ENCODE measurements at places on chromosomes 3 and 15.
A peak's percentile ranks its signal among the peaks of the same experiment; 100 is the strongest.

DNA sequence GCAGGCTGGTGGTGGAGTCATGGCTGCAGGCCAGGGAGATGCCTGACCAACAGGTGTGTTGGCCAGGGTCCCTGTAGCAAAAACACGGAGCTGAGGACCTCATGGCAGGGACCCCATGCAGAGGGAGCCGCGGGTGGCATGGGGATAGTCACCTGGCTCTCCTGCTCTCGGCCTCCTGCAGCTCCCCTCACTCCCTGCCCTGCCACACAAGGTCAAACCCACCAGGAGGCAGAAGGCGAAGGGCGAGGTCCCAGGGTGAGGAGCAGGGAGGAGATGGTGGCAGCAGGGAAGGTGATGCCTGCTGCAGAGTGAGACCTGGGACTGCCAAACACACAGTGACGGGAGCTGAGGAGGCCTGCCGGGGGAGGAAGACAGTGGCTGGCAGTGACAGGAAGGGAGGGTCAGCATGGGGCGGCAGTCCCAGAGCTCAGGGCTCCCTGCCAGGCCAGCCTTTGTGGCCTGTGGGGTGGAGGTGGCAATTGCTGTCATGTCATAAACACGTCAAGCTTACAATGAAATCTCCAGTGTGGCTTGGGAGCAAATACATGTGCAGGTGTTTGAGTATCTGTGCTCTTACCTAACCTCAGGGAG is 144.3 kb downstream of the TJP1 start:
- DNase-seq: no peak

GRCh38 chr3:128432301-128432970 is 34.3 kb downstream of the DNAJB8 start:
- no peak for DNase-seq

DNA sequence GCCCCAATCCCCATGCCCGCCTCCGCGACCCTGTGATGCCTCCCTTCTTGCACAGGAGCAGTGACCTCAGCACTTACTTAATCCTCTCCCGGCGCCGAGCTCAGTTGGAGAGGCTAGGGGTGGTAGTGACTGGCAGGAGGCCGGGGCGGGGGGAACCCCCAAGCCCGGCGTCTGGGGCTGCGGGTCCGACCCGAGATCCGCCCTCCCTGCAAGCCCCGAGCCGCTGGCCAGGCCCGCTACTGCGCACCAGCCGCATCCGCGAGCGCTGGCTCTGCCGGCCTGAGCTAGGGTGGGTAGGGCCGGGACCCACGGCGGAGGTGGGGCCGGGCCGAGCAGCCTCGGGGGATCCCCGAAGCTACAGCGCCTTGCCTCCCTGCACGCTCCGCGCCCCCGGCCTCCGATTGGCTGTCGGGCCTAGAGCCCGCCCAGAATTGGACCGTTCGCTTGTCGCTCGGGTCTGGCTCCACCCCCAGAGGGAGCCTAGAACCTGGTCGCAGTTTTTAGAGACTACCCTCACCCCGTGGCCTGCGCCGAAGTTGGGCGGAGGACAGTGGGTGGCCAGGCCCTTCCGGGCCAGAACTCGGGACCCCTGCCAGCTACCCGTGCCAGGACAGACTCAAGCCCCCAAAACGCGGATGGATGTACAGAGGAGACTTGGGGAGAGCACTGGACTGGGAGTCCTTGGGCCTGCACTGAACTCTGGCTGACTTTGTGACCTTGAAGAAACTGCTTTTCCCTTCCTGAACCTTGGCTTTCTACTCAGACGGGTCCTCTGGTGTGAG is at the start of gene C3orf18:
Gene C3orf18 (minus strand): TSS at position 362 of the 782 bp plus-strand sequence. CDS start 2,048 bp downstream, outside the sequence.
- peak; percentile 95 for DNase-seq

DNA sequence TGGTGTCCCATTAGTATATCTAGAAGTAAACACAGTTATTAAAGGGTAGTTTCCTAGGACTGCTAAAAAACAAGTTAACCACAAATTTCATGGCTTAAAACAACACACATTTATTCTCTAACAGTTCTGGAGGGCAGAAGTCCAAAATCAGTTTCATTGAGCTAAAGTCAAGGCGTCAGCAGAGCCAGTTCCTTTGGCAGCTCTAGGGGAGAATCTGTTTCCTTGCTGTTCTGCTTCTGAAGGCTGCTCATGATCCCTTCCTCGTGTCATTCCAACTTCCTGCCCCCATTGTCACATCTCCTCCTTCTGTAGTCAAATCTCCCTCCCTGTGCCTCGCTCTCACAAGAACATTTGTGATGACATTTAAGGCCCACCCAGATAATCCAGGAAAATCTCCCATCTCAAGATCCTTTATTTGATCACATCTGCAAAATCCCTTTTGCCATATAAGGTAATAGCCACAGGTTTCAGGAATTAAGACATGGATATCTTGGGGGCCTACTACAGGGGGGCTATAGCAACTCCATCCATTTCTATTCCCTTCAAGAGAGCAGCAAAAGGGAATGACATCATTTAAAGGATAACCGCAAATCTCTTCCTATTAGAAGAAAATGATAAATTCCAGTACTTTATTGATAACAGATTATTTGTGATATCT is 50.1 kb downstream of the GPR176 start:
- no peak for DNase-seq

DNA sequence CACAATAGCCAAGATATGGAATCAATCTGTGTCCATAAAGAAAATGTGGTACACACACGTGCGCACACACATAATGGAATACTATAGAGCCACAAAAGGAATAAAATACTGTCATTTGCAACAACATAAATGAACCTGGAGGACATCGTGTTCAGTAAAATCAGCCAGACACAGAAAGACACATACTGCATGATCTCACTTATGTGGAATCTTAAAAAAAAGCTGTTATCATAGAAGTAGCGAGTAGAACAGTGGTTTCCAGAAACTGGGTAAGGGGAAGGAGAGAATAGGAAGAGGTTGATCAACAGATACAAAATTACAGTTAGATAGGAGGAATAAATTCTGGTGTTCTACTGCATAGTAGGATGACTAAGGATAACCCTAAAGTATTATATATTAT is 11.1 kb downstream of the ATOSA start:
- DNase-seq: no peak

GRCh38 chr3:16665282-16665741 is 60.1 kb upstream of the DAZL start:
- DNase-seq: no peak

- DNase-seq: no peak
Observed at GRCh38 chr3:179297971-179298725, 24.7 kb upstream of the ZNF639 start.

GRCh38 chr3:175389560-175389959 is 530.4 kb downstream of the NAALADL2 start:
- DNase-seq: no peak

DNA sequence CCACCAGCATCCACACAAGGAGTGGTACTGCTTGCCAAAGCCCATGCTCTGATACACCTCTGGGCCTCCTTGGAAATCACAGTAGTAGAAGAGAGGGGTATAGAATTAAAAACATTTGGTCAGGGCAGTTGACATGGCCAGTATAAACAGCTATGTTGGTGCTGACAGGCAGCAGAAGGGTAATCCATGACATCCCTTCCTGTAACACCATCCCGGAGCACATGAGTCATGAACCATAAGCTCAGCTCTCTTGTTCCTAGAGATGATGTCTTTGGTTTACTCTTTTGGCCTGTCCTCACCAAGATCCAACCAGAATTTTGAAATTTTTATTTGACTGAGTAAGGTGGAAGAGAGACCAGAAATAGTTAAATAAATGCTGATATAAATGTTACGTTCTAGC is 132.6 kb upstream of the CTDSPL start:
- DNase-seq: no peak

- DNase-seq: no peak
Observed at GRCh38 chr3:46981932-46982471, 2.5 kb downstream of the NBEAL2 start.

DNA sequence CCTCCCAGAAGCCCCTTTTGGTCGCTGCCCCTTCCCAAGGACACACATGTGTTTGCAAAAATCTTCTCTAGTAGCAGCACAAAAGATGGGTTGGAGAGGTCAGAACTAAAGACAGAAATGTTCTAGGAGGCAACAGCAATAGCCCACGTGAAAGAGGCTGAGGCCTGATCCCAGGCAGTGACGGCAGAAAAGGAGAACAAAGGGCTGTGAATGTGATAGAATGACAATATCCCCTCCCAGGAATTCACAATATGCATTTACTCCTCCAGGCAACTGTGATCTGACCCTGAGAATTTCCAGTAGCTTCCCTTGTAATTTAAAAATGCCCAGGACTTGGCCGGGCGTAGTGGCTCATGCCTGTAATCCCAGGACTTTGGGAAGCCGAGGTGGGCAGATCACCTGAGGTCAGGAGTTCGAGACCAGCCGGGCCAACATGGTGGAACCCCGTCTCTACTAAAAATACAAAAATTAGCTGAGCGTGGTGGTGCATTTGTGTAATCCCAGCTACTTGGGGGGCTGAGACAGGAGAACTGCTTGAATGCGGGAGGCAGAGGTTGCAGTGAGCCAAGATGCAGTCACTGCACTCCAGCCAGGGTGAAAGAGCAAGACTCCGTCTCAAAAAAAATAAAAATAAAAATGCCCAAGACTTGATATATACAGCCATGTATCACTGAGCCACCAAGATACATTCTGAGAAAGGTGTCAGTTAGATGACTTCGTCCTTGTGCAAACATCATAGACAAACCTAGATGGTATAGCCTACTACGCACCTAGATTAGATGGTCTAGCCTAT is 43.6 kb upstream of the PIAS1 start:
- DNase-seq: no peak

GRCh38 chr3:185066251-185066650 is 86.6 kb downstream of the C3orf70 start:
- no peak for DNase-seq

GRCh38 chr3:46442576-46443530 is 21.9 kb downstream of the LTF start:
- peak; percentile 48 for DNase-seq

- no peak for DNase-seq
Observed at GRCh38 chr3:87621667-87622066, 345.3 kb upstream of the POU1F1 start.

DNA sequence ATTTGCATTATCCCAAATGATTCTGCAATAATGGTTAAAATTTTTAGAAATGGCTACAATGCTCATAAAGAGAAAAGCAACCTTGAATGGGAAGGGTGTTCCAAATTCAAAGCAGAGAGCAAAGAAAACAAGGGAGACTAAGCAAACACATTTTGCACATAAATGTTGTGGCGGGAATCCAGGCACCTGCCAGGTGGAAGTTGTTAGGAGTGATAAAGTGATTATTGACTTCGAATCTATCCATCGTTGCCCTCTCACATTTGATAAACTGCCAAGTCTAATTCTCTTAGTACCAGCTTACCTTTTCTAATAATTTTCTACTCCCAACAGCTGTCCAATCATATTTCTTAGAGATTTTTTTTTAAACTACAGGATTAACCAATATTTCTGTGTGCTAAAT is 244.5 kb downstream of the CACNA2D3 start:
- no peak for DNase-seq

DNA sequence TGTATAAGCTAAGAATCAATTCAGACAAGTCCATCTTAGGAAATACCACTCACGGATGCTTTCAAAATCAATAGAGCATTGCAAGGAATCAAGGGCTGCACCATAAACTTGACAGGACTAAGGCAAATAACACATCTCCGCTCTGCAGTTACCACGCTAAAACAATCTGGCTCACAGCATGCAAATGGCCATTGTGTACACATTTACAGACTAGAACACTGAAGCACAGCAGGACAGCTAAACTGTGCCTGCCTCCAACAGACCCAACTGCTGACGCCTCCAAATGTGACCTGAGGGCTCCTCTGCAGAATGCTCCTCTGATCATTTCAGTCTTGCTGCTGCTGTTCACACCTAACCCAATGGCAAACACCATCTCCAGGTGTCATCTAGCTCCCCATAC is 104.3 kb downstream of the MEX3B start:
- no peak for DNase-seq

- no peak for DNase-seq
Observed at GRCh38 chr3:77446761-77447160, 406.9 kb downstream of the ROBO2 start.

DNA sequence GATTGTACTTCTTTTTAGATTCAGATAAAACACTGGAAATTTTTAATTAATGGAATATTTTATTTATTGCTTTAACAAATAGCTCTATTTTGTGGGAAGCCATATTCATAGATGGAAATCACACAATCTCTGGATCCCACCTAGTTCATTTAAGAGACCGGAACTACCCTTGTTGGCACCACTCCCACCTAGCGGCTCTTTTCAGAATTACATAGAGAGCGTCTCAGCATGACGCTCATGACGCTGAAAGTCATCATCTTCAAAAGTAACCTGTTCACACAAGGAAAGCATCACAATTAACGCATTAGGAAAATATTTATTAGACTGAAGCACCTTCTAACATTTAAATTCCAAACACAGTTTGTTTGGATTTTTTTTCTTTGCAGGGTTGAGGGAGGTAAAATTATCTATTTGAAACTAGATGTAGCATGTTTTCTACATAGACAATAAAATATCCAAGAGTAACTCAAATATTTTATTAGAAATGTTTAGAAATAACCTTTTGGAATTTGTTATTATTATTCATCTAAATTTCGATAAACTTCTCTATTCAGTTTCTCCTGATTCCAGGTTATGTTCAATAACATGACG is 214.9 kb upstream of the ARRDC4 start:
- DNase-seq: peak; percentile 7

DNA sequence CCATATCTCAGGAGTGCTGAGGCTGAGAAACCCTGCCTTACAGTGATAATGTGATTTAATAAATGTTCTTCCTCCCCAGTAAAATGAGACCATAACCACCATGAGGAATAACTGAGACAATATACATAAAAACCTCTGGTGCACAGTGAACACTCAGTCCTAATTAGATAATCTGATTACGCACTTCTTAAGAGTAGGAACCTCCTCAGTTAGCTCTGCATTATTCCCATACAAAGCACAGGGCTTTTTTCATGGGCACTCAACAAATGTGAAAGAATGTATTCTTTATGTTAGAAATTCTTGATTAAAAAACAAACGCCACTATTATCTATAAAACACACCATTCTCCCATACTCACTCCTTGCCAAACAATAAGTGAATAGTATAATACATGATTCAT is 97.0 kb downstream of the TNIK start:
- no peak for DNase-seq
